ENCODE measurements at places on chromosomes 7 and 10.

DNA sequence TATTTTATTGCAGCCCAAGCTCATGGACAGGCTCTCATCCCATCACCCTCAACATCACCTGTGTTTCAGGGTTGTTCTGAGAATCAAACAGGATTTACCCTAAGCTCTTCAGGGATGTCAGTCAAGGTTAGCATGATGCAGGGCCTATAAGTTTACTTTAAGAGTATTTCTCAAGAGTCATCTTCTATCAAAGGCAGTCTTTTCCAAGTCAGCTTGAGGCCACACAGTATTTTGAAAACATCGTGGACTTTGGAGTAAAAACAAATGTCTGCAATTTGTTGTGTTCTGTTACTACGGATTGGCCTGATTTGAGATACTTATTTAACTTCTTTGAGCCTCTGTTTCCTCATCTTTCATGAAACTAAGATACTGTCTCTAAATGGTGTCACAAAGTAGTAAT lies 42.0 kb upstream of the NRP1 start:
- no peak for DNase-seq

DNA sequence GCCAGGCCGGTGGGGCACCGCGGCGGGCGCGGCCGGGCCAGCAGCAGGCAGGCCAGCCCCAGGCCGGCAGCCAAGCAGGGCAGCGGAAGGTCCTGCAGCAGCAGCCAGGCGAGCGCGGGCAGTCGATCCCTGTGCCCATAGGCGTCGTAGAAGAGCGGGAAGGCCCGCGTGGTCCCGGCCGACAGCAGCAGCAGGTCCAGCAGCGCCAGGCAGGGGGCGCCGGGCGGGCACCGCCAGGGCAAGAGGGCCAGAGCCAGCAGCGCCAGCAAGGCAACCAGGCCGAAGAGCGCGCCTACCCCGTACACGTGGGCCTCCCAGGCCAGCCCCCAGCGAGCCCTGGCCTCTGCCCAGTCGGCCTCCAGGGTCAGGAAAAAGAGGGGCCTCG lies 8.4 kb upstream of the RBM28 start:
- DNase-seq: no peak

- DNase-seq: no peak
Observed at GRCh38 chr10:62527019-62527827, 153.1 kb downstream of the ZNF365 start.

DNA sequence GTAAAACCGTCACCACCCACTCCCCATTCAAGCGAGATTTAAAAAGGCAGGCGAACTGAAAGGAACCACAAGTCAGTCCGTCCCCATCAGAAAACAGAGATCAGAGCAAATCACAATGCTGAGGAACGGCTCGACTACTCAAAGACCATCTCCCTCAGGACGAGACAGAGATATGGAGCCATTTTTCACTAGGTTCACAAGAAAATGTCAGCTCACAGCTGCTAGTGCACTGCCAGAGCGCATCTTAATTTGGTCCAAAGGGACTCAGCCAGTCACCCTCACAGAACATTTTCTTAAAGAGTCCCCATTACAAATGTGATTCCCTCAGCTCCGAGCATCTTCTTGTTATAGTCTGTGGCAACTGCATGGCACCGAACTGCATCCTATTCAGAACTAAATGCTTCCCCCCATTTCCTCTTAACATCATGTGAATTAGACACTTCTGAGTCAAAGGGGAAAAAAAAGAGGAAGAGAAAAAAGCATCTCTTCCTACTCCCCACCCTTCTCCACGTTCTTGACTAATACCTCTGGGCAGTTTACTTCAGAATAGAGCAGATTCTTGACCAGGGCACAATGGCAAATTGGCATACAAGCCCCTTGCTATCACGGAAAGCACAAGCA lies 683.9 kb downstream of the MAGI2 start:
- no peak for DNase-seq

GRCh38 chr10:114172776-114173602 lies 1.0 kb downstream of the CCDC186 start:
- DNase-seq: peak; percentile 17

GRCh38 chr7:23520582-23520981 lies 11.2 kb downstream of the TRA2A start:
- DNase-seq: no peak

GRCh38 chr7:42597300-42597699 lies 314.6 kb downstream of the C7orf25 start:
- DNase-seq: no peak

GRCh38 chr7:50455658-50456057 lies 5.5 kb upstream of the FIGNL1 start:
- DNase-seq: no peak

- no peak for DNase-seq
Observed at GRCh38 chr7:47611045-47611511, 29.2 kb upstream of the TNS3 start.

GRCh38 chr7:116629051-116629463 lies 42.9 kb upstream of the MET start:
- peak; percentile 68 for DNase-seq

DNA sequence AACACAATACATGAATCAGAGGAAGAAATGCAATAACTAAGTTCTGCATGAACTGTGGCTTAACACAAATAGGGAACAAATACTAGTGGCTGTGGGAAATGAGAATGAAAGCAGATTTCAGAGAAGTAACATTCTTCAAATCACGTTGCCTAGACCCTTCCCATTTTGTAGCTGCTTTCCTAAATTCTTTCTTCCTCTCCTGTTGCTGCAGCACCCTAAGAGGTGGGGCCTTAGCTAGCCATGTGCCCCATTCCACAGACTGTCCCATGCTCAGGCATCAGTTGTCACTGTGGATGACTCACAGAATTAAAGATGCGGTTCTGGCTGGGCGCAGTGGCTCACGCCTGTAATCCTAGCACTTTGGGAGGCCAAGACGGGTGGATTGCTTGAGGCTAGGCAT lies 704.7 kb upstream of the C7orf33 start:
- DNase-seq: no peak

GRCh38 chr10:83991986-83992753 lies 147.1 kb upstream of the GHITM start:
- DNase-seq: no peak

DNA sequence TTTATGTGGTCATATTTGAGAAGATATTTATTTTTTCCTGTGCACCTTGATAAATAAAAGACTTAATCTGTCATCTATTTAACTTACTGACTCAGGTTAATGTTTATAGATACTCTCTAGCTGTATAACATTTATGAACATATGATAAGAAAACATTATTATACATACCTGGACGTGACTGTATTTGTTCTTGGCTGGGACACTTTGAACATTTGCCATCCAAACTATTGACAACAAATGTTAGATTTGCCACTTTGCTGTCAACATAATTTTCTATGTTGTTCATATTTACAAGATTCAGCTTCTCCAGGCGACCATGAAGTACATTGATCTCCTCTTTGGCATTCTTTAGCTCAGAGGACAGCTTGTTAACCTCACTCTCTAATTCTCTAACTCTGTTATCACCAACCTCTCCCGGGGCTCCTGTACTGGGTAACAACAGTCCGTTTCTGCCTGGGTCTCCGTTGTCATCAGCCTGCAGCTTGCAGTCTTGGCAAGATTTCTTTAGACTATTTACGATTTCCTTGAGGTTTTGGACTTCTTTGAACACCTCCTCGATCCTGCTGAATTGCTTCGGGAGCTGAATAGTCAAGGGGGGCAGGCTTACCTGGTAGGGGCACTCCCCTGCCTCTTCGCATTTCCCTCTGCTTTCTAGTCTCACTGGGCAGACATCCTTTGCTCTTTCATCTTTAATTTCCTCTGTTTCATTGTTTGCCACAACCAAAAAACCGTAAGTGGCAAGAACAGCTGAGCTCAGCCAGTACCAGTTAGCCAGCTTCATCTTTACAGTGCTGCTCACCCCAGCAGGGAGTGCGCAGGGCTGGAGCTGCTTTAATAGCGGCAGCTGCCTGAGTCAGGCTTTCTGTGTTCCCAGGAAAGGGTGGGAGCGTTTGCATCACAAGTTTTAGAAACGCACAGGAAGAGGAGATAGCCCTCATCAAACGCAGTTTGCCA lies at the start of gene FGL2:
Gene FGL2, minus strand, starts transcription at position 807 of the 954 bp plus-strand sequence. Its CDS starts 26 bp downstream, at position 781.
- peak; percentile 85 for DNase-seq

DNA sequence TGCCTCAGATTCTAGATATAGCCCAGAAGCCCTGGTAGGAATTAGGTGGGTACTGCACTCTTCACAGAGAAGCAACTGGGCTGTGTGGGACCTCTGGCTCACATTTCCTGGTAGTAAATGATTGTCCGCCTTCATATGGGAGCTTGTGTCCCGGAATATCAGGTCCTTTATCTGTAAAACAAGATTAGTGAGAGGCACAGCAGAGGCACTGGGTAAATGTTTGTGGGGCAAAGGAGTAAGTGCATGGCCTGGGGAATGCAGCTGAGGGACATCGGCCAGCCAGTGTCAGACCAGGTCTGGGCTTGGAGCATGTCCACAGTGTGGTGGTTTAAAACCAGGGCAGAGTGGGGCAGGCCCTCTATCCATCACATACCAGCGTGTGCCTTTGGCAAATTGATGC lies 323.3 kb upstream of the ZMIZ1 start:
- no peak for DNase-seq

GRCh38 chr10:15558136-15558535 lies 161.6 kb downstream of the ITGA8 start:
- peak; percentile 77 for DNase-seq

- DNase-seq: no peak
Observed at GRCh38 chr7:66125052-66125694, 10.5 kb downstream of the CRCP start.

DNA sequence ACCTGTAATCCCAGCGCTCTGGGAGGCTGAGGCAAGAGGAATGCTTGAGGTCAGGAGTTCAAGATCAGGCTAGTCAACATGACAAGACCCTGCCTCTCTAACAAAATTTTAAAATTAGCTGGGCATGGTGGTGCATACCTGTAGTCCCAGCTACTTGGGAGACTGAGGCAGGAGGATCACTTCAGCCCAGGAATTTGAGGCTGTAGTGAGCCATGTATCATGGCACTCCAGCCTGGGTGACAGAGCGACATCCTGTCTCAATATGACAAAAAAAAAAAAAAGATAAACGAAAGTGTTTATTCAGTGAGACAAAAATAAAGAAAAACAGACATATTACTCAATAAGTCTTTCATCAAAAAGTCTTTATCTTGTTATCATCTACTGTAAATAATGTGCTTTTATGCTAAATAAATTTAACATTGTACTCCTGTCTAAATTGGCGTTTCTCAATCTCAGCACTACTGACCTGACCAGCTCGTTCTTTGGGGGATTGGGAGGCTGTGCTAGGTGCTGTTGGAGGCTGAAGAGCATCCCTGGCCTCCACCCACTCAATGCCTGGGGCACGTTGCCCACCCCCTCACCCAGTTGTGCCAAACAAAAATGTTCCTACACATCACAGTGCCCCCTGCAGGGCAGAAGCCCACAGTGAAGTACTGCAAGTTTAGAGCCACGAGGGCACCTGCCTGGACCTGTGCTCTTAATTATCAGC lies 57.7 kb downstream of the NCAPG2 start:
- no peak for DNase-seq

DNA sequence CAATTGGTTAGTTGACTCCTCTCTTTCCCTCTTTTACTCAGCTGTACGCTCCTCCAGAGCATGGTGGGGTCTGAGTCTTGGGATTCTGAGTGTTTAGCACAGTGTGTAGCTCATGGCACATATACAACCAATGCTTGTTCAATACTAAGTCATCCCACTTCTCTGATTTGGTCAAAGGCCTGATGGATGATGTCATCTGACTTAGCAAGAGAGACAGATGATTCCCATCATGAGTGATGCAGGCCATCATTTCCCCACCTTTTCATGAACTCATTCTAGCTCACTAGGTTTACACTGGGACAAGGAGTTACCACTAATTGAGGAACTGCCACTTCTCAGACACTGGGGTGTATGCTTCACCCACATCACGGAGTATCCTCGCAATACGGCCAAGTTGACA lies 3.8 kb downstream of the ICA1 start:
- no peak for DNase-seq

GRCh38 chr10:31604096-31604495 lies 285.1 kb downstream of the ZEB1 start:
- peak; percentile 59 for DNase-seq

GRCh38 chr7:92639966-92640365 lies 49.8 kb upstream of the FAM133B start:
- DNase-seq: no peak

DNA sequence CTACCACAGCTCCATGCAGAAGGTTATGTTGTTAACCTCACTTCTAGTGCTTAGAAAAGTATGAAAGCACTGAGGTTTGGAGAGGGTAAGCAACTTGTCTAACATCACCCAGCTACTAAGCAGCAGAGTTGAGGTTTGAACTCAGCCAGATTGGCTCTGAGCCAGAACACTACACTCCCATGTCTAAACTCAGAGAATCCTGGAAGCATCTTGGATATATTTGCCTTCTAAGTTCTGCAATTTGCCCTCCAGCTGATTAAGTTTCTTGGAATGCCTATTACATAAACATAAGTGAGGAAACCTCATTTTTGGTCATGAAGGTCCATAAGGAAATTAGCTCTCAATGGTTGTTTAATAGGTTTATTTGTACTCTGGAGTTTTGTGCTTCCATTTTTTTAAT lies 78.1 kb upstream of the PHYHIPL start:
- DNase-seq: peak; percentile 85

DNA sequence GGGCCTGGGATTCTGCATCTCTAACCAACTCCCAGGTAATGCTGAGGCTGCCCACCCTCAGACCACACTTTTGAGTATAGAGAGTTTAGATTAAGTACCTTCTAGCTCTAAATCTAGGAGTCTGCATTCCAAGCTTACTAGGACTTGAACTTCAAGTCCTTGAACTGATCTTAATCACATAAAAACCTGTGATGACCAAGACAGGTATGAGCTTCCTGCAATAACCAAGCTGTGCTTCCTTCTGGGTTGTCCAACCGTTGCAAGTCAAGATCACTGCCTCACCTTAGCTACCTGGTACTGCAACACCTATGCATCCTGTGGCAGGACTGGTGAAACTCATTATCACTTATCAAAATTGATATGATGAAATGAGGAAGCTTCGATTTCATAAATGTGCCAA lies 32.9 kb upstream of the RAPGEF5 start:
- no peak for DNase-seq

DNA sequence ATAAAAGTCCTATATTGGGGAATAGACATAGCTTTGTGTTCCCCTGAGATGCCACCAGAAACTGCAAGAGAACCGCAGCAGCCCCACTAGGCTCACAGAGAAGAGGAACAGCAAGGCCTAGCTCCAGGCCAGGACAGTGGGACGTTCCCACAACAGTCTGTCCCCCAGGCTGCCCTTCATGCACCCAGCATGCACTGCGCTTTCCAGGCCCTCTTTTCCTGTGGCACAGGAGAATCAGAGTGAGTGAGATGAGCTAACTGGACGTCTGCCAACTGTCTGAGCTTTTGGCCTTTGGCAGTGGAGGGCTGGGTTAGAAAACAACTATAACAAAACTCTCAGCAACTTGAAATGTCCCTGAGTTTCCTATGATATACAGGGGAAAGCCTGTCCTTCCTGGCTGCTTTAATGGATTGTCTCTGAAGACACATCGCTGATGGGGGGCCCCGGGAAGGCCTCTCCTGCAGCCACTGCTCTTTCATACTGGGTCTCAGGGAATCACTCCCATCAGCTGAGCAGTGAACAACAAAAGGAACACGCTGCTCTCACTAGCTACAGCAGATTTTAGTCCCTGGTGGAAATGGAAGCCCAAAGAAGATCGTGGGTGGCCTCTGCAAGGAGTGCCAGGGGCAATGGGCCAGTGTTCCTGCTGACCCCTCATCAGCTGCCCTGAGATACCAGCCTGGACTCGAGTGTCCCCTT lies 53.5 kb downstream of the PODXL start:
- peak; percentile 32 for DNase-seq
